ENCODE measurements at places on chromosomes 3 and 15. TPM values are rescaled to one million over a fixed set of nuclear protein-coding genes. Genes with fewer than 3 reads are reported as not detected.

LRRIQ4 gene
- total RNA-seq = 0.20 TPM

FMN1 gene
- total RNA-seq = 4.5 TPM

GOLGA6A gene
- 0.59 TPM for total RNA-seq

KIF15 gene
- total RNA-seq = 10.4 TPM

GRCh38 chr15:45458746-45459403, 63.7 kb downstream of the SLC30A4 start:
- DNase-seq = peak; percentile 47

GRCh38 chr15:101675015-101675414, 22.8 kb upstream of the TM2D3 start:
- DNase-seq = no peak

DNA sequence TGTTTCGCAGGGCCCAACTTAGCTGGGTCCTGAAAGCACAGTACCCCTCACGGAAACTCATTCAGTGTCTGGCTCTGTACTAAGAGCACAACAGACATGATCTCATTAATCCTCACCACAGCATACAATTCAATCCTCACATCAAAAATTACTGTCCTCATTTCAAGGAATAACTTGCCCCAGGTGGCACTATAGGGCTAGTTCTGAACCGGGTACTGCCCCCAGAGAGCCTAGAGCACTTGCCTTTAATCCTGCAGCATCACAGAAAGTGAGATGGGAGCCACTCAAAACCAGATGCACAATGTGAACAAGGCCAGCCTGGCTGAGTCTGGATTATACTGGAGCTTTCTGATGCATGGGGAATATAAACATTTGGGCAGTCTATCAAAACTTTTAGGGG, 122.6 kb downstream of the OSBPL10 start:
- DNase-seq = no peak

DNA sequence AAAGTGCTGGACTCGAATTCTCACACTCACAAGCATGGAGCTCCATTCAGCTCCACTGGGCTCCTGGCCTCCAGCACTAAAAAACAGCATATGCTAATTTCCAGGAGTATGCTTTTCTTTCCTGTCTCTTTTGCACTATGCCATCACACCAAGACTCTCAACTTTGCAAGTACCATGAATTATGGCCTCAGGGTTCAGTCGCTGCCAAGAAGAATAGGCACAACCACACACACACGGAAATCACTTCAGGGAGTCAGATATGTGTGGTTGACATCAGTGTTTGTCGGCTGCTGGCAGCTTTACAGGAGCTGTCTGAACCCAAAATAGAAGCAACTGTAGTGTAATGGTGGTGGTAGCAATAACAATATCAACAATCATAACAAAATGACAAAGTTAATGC, 305.0 kb upstream of the SLCO3A1 start:
- peak; percentile 56 for DNase-seq

- no peak for DNase-seq
These were observed 84.1 kb downstream of the ATG7 start for GRCh38 chr3:11356269-11356668.

- no peak for DNase-seq
These were observed 1710.1 kb downstream of the SI start for GRCh38 chr3:163368168-163368567.

GRCh38 chr3:174846055-174846454, 13.1 kb upstream of the NAALADL2 start:
- DNase-seq = no peak

DNA sequence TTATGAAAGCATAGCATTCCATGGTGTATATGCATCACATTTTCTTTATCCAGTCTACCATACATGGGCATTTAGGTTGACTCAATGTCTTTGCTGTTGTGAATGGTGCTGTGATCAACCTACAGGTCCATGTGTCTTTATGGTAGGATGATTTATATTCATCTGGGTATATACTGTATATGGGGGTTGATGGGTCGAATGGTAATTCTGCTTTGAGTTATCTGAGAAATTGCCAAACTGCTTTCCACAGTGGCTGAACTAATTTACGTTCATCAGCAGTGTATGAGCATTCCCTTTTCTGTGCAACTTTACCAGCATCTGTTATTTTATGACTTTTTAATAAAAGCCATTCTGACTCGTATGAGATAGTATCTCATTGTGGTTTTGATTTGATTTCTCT, 662.4 kb upstream of the BCHE start:
- DNase-seq = no peak

DNA sequence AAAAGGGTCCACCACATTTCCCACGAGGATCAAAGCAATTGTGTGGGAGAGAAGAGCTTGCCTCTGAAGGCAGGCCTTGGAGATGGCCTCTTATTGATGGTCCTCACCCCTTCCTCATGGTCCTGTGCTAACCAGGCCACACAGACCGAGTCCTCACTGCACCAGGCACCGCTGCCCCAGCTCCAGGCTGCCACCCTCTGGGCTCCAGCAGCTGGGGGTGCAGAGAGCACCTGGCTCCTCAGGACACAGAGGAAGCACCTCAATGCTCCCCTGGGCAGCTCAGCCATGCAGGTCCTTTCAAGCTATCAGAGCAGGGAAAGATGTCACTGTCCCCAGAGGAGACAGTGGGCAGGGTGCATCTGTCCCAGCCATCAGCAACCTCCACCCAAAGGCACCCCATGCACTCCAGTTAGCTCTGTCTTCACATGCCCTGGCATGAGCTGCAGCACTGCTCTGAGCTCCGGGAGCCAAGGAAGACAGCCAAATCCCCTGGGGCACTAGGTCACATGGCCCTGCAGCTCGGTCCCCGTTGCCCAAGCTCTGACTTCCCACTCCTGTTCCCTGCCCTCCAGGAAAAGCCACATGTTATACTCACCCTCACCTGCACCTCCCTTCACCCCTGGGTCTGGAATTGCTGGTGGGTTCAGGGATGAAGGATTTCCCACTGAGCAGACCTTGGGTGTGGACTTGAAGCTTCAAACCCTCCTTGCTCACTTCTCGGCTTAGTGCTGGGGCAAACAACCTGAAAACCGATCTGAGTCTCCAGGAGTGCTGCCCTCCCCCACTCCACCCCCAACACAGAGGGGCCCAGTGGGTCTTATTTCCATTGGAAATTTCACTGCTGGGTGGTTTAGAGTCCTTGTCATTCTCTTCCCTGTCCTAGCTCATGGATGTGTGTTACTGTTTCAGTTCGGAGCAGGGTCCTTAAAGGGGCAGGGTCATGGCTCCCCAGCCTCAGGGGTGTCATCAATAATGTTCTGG, 32.6 kb downstream of the ALS2CL start:
- DNase-seq = no peak

GRCh38 chr15:87722941-87723691, 533.4 kb downstream of the NTRK3 start:
- peak; percentile 57 for DNase-seq

DNA sequence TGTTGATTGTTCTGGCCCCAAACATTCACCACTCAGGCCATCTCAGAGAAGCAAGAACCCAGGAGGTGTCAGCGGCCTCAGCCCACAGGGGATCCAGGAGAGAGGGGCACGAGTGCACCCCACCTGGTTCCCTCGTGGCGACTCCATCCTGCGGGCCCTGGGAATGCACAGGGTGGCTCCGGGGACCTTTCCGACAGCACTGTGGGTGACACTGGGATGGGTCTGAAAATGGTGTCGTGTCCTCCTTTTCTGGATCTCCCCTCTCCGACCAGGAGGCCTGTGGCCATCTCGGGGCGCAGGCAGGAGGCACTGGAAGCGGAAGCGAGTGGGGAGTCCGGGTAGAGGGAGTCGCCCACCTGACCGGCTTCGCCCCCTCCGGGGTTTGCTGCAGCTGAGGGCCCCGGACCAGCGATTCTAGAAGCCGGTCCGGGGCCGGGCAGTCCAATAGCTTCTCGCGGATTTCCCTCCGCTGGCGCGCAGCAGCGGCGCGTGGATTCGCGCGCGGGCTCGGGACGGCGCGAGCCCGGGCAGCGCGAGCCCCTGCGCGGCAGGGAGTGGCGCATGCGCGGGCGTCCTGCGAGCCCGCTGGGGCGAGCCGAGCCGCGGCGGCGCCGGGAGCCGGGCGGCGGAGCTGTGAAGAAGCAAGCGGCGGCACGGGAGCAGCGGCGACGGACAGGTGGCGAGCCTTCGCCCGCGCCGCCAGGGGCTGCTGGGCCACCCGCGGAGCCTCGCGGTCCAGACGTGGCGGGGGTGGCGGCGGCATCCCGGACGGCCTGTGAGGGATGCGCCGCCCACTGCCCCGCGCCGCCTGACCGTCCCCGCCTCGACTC, at the start of gene DOCK3:
TSS of gene DOCK3 (plus strand) at position 579 of the 830 bp plus-strand sequence. CDS start 337 bp downstream, outside the sequence.
- DNase-seq = peak; percentile 61

- DNase-seq = no peak
These were observed 75.1 kb downstream of the MYO9A start for GRCh38 chr15:72042865-72043264.

DNA sequence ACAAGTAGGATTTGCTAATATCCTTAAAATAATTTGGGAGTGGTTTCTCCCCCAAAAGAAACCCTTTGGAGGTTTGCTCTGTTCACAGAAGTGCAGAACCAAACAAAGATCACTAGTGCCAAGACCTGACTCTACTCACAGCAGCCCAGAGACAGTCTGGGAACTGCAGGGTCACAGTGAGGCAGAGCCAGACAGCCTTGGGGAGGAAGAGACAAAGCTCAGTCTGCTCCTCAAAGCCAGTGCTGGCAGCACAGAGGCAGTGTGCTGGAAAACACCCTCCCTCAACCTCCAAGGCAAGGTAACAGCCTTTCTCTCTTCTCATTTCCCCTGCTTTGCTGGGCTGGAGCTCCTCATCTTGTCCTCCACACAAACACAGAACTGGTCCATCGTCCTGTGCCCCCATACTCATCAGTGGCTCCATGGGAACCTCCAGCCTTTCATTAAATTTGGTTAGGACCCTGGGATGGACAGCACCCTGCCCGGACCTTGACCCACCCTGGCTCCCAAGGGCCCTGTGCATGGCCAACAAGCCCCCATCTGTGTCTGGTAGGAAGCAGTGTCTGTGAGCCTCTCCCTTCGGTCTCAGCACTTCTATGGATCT, 12.6 kb downstream of the RAB6B start:
- DNase-seq = no peak

GRCh38 chr15:33844597-33844996, 123.7 kb upstream of the CHRM5 start:
- DNase-seq = no peak

DNA sequence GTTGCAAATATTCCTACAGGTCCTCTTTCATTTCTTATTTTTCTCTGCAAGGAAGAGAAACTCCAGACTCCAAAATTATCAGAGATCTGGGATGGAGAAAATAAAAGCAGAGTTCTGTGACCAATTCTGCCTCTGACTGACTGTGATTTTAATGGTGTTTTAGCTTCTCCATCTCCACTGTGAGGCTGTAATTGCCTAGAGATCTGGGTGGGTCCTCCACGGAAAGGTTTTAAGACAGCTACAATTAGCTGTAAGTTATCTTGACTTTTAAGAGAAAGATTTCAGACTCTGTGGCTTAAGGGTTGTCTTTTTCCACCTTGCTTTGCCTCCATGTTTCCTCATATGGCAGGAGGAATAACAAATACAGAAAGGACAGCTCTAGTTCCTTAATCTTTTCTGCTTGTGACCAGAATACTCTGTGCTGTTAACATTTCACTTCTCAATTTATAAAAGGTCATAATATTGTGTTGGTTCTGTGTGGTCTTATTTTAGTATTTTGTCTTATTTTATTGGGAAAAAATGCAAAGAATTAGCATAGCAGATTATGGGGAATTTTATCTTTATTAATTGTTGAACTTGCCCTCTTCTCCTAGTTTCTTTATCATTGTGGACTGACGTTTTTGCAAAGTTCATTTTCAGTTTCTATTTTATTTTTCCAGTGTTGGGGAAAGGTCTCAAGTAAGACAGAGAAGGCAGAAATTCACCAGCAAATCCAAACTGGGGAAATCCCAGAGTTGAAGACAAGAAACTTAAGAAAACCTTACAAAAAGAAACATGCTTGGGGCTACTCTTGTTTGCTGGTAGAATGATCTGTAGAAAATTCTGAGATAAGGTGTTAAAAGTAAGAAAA, 157.9 kb downstream of the RAP2B start:
- DNase-seq = no peak

GRCh38 chr3:150911771-150912170, 6.5 kb upstream of the MINDY4B start:
- no peak for DNase-seq

DNA sequence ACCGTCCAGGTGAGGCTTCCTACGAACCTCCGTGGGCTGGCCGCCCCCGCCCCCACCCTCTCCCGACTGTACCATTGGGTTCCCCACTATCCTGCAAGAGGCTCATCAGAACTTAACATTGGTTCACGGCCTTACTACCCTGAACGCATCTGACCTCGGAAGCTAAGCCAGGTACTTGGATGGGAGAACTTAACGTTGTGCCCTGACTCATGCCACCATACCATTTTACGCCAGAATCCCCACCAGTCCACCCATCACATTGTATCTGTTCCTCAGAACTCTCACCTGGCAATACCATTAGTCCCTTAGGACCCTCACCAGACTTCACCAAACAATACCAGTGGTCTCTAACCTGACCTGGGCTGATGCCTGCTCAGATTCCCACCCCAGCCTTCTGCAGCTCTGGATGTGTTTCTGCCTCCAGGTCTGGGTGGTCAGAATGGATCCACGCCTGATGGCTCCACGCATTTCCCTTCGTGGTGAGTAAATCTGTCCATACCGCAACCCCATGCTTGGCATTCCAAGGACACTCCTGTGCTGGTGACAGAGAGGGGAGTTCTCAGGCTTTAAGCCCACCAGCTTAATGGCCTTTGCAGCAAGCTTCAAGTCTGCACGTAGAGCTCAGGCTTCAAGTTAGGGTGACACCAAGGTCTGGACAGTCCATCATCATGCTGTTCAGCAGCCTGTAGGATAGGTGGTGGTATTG, 562 bp downstream of the TCTA start:
- DNase-seq = no peak
